ENCODE measurements at places on chromosomes 3 and 15. TPM values are rescaled to one million over a fixed set of nuclear protein-coding genes. Genes with fewer than 3 reads are reported as not detected.

The CCR4 gene
- total RNA-seq = 0.06 TPM

The GOLGA6B gene
- not detected for total RNA-seq

The EFCAB12 gene
- total RNA-seq = 0.11 TPM

The AGBL1 gene
- not detected for total RNA-seq

The SPATA12 gene
- not detected for total RNA-seq

Data from HepG2 (cell line).